ENCODE measurements at places on chromosomes 1 and 21. TPM values are rescaled to one million over a fixed set of nuclear protein-coding genes. Genes with fewer than 3 reads are reported as not detected.
A peak's percentile ranks its signal among the peaks of the same experiment; 100 is the strongest.

The TSPEAR gene
- total RNA-seq = not detected

GRCh38 chr1:115706587-115707425 lies 61.7 kb downstream of the CASQ2 start:
- H3K27me3 ChIP-seq = peaks cover 11% of the 10 kb centered on the region
- peak; percentile 23 for DNase-seq
- no peaks in the 10 kb centered on the region for H3K4me1 ChIP-seq
- no peaks in the 10 kb centered on the region for H3K36me3 ChIP-seq
- H3K4me3 ChIP-seq = no peak overlapping the region
- no peak overlapping the region for H3K27ac ChIP-seq

DNA sequence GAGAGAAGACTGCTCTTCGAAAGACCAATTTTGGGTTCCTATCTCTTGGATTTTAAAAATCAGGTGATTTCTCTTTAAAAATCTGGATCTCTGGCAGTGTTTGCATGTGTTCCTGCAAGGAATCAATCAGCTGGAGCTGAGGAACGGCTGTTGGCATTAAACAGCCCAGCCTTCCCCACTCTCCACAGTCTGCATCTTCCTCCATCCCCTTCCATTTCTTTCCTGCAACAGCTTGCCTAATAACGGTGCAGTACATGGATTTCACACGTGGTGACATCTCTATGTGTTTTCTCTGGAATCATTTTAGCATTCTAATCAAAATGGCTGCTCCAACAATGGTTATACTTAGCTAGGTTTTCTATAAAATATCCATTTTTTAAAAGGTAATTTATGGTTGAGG lies 20.0 kb downstream of the RIPPLY3 start:
- H3K36me3 ChIP-seq = no peaks in the 10 kb centered on the region
- H3K27ac ChIP-seq = no peak overlapping the region
- no peak overlapping the region for H3K4me3 ChIP-seq
- DNase-seq = no peak
- peaks cover 9% of the 10 kb centered on the region for H3K27me3 ChIP-seq

DNA sequence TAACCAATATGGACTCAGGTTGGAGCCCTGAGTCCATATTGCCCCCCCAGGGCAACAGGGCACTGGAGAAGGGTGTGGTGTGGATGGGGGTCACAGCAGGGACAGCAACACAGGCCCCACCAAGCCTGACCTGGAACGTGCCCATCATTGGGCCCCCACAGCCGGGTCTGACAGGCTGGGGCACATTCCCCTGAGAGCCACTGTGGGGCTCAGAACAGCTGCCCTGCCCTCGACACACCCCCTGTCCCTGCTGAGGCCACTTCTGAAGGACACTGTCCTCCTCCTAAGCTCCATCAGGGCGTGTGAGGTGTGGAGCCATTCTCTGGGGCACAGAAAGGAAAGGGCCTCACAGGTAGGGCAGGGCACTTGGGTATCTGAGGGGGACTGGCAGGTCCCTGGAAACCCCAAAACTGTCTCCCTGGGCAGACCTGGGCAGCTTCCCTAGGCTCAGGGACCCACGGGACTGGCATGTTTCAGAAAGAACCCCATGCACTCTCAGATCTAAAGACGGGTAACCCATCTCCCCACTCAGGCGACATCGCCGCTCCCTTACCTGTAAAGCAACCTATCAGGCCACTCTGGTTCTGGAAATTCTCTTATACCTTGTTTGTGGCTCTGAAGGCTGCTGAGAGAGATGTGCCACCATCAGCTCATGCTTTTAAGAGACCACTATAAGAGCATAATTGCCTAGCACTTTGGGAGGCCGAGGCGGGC lies 95.5 kb downstream of the DMRTB1 start:
- no peaks in the 10 kb centered on the region for H3K27me3 ChIP-seq
- no peak overlapping the region for H3K27ac ChIP-seq
- H3K4me3 ChIP-seq = no peak overlapping the region
- no peaks in the 10 kb centered on the region for H3K4me1 ChIP-seq
- H3K36me3 ChIP-seq = no peaks in the 10 kb centered on the region
- no peak for DNase-seq

GRCh38 chr1:35505911-35506798 lies 51.0 kb downstream of the KIAA0319L start:
- DNase-seq = peak; percentile 78
- H3K27me3 ChIP-seq = no peaks in the 10 kb centered on the region
- H3K36me3 ChIP-seq = peaks cover 30% of the 10 kb centered on the region
- H3K4me3 ChIP-seq = peak overlapping the region; percentile 59
- peaks cover 56% of the 10 kb centered on the region for H3K4me1 ChIP-seq
- peak overlapping the region; percentile 84 for H3K27ac ChIP-seq

DNA sequence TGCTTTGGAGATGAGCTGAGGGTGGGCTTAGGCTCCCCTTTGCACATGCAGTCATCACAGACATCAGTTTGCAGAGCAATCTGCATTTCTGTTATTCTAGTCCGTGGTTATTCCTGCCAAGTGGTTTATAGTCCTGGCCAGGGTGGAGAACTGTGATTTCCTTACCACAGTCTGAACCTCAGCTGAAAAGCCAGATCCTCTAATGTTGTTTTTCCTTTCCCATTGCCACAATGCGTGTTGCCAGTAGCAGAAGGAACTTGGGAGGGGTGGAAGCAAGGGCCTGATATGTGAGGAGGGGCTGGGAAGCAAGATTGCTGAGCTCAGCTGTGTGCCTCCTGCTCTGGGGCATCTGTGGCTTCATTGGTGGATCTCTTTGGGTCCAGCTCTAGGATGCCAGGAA lies 18.0 kb upstream of the ST3GAL3 start:
- no peak overlapping the region for H3K4me3 ChIP-seq
- no peaks in the 10 kb centered on the region for H3K27me3 ChIP-seq
- no peak overlapping the region for H3K27ac ChIP-seq
- peaks cover 75% of the 10 kb centered on the region for H3K36me3 ChIP-seq
- DNase-seq = no peak

GRCh38 chr1:206872139-206872538 lies 6.7 kb downstream of the IL20 start:
- H3K27me3 ChIP-seq = peaks cover 16% of the 10 kb centered on the region
- H3K4me1 ChIP-seq = no peaks in the 10 kb centered on the region
- no peak overlapping the region for H3K27ac ChIP-seq
- no peak overlapping the region for H3K4me3 ChIP-seq
